ENCODE measurements at places on chromosomes 13 and 19. TPM values are rescaled to one million over a fixed set of nuclear protein-coding genes. Genes with fewer than 3 reads are reported as not detected.

DNA sequence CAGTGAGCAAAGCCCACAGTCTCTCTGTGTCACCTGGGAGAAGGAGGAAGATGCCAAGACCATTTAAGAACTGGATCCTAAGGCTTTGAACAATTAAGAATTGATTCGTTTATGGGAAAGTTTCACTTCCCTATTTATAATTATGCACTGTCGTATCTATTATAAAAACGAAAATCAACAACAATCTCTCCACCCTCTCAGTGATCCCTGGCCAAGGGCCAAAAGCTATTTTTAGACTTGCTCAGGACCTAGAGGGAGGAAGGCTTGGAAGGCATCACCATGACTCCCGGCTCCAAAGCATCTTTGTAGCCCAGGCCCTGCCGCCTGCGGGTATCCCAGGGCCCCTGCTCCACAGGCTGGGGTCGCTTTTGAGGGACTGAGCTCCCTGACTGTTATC lies 1.3 kb downstream of the RHPN2 start:
- no peak for DNase-seq

GRCh38 chr13:22592515-22592914 lies 588.3 kb upstream of the SGCG start:
- DNase-seq: no peak

GRCh38 chr13:79384022-79384610 lies 21.9 kb downstream of the RBM26 start:
- DNase-seq: no peak

DNA sequence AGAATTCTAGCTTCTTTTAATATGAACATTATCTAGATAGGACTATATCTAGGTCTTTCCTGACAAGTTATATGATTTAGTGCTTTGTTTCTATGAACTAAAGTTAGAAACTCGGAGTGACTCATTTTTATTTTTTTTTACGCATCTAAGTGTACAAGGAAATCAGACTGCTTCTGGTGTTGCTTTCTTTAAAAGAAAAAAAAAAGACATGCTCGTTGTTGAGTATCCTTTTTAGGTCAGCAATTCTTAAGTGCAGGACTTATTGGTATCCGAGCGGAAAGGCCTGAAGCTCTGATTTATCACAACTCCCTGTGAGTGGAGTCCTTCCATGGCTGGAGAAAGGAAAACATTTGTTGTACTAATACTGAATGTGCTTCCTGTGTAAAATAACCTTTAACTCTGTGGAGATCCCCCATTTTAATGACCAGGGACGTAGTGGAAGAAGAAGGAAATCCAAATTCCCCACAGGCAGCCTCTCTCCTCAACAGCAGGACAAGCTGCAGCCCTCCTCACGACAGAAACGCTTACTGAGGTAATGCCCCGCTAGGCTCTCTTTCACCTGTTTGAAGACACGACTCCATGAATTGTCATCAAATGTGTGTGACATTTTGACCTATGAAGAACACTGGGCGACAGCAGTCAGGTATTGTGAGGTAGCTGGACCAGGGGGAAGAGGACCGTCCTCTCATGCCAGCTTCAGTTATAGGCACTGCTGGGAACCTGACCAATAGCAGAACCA lies 17.9 kb upstream of the POMP start:
- DNase-seq: no peak

ACP7 gene
- total RNA-seq: 6.4 TPM

ACP5 gene
- 2.4 TPM for total RNA-seq

DNA sequence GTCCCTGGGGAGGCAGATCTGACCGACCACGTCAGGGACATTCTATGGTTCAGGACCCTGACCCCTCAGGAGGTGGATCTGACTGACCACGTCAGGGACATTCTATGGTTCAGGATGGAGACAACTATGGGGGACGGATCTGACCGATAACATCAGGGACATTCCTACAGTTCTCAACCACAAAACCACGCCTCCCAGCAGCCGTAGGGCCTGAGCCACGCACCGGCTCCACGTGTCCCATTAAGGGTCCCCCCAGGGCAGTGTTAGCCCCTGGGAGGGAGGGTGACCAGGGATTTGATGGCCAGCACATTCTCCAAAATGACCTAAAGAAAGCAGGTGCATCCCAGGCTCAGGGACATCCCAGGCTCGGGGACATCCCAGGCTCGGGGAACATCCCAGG lies 49.0 kb upstream of the C13orf46 start:
- no peak for DNase-seq

ZNF528 gene
- 9.2 TPM for total RNA-seq

VAV1 gene
- not detected for total RNA-seq

NKPD1 gene
- not detected for total RNA-seq

DNA sequence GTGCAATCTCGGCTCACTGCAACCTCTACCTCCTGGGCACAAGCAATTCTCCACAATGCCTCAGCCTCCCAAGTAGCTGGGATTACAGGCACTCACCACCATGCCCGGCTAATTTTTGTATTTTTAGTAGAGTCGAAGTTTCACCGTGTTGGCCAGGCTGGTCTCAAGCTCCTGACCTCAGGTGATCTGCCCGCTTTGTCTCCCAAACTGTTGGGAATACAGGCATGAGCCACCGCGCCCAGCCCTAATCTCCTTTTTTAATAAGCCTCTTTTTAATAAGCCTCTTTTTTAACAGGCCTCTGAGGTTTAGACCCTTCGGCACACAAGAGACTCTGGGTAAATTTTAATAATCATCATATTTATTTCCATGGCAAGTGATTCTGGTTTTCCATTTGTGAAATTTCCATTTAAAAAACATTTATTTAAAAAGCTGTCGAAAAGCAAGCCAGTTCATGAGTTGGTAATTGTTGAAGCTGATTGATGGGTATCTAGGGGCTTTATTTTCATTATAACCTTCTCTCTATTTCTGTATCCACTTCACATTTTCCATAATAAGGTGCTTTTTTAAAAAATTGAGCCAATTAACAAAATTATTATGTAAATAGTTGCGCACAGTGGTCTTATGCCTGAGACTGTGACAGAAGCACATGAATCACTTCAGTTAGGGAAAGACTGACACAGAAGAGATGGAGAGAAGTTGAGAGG lies 11.8 kb downstream of the POU2F2 start:
- no peak for DNase-seq

RNF113B gene
- total RNA-seq: not detected

DNA sequence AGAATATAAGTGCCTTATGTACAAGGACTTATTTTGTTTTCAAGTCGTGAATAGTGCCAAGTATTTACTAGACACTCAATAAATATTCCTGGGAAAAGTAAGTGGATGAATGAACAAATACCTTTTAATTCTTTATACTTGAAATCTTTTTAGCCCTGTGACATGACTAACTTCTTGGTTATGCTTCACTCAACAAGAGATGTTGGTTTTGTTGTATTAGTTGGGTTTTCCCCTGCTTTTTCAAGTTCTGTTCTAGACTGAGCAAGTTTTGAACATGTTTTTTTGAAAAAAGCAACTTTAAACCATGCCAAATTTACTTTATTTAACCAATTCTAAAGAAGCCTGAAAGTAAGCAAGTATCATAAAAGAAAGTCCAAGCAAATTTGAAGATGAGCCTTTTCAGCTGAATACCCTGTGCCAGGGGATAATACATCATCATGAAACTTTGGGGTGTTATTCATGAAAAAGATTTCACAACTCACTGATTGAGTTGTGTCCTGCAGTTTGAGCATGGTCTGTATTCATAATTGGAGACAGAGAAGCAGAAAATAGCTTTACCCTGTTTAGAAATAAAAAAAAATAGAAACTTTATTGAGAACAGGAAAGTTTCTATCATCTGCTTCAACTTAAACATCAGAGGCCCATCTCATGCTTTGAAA lies 11.1 kb downstream of the LMO7 start:
- no peak for DNase-seq

KIR2DL1 gene
- total RNA-seq: not detected

- no peak for DNase-seq
Observed at GRCh38 chr19:14370169-14370939, 10.9 kb upstream of the ADGRE5 start.

DNA sequence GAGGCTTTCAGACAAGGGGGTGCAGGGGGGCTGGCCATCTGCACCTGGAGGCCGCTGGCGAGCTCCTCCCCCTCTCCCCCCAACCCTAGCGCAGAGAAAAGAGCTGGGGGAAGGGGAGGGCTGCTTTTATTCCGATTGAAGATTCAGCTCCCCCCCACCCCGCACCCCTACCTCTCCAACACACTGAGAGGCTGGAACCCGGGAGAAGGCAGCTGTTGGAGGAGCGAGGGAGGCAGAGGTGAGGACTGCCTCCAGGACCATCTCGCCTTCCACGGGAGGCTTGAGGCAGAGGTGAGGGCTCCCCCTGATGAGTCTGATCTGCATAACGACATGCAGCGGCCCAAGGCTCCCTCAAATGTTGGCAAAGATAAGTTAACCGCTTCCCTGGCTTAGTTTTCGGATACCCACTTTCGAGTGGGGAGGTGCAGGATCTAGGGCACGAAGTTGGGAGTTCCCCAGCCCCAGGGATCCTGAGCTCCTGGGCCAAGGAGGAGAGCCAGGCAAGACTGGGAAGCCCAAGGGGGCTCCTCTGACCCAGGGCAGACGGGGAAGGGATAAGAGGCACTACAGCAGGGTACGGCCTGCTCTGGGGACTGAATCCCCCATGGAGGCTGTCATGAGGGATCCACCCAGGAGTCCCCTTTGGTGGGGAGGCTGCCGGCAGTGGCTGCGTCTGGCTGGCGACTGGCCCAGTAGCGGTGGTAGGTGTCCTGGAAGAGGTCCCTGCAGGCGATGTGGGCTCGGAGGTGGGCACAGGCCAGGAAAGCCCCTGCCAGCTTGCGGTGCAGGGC lies 1.2 kb upstream of the NUMBL start:
- no peak for DNase-seq

DNA sequence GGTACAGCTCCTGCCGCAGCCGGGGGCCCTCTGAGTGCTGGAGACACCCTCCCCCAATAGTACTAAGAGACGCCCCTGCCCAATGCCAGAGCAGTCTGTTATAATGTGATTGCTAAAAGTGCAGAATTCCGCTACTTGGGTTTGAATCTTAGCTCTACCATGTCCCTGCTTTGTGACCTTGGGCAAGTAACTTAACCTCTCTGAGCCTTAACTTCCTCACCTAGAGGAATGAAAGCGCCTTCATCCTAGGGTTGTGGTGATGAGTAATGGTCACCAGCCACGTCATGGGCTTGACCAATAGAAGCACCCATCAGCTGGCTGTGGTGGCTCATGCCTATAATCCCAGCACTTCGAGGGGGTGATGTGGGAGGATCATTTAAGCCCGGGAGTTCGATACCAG lies 6.5 kb downstream of the PLEKHG2 start:
- no peak for DNase-seq

DNA sequence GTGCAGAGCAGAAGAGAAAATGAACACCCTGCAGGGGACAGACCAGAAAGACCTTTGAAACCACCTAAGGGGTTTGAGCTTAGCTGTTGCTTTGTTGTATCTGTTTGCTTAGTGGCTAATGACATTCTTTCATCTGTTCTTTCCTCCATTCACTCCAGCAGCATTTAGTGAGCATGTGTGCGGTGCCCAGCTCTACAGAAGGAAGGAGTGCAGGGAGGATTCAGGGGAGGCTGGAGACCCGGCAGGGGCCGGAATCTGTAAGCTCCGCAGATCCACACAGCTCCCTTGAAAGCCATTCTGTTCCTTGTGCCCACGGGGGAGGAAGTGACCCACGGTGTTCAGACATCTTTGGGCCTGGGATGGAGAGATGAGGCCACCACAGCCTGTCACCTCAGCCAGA lies 27.5 kb downstream of the UQCRFS1 start:
- no peak for DNase-seq

- no peak for DNase-seq
Observed at GRCh38 chr19:12946731-12947496, 1.3 kb downstream of the RAD23A start.

DNA sequence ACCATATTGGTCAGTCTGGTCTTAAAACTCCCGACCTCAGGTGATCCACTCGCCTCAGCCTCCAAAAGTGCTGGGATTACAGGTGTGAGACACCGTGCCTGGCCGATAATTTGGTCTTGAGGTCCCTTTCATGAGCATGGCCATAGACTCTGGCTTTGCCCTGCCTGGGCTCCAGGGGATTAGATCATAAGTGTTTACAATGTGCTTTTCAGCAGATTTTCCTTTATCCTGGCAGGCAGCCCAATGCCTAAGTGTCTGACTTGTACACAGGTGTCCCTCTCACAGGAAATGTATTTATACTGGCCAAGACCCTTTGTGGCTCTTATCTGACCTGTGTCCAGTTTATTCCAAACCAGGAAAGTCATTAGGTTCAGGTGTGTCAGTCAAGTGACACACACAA lies 15.9 kb downstream of the BCAM start:
- DNase-seq: no peak

GRCh38 chr19:34365463-34366401 lies 736 bp downstream of the GPI start:
- no peak for DNase-seq

GRCh38 chr13:20988033-20988908 lies 73.1 kb downstream of the LATS2 start:
- DNase-seq: no peak

GRCh38 chr19:19777692-19778091 lies 43.9 kb downstream of the ZNF506 start:
- DNase-seq: no peak

GRCh38 chr19:49590971-49591730 lies at the start of gene PRR12:
TSS of gene PRR12 (plus strand) at chr19:49591182. CDS start at chr19:49591655, 473 bp downstream.
- peak; percentile 70 for DNase-seq
